NCI-H1417 treated with DMSO at 0.1 percent for 48 hours (cell line): ENCODE measurements at places on chromosomes 6 and 20.
A peak's percentile ranks its signal among the peaks of the same experiment; 100 is the strongest.

DNA sequence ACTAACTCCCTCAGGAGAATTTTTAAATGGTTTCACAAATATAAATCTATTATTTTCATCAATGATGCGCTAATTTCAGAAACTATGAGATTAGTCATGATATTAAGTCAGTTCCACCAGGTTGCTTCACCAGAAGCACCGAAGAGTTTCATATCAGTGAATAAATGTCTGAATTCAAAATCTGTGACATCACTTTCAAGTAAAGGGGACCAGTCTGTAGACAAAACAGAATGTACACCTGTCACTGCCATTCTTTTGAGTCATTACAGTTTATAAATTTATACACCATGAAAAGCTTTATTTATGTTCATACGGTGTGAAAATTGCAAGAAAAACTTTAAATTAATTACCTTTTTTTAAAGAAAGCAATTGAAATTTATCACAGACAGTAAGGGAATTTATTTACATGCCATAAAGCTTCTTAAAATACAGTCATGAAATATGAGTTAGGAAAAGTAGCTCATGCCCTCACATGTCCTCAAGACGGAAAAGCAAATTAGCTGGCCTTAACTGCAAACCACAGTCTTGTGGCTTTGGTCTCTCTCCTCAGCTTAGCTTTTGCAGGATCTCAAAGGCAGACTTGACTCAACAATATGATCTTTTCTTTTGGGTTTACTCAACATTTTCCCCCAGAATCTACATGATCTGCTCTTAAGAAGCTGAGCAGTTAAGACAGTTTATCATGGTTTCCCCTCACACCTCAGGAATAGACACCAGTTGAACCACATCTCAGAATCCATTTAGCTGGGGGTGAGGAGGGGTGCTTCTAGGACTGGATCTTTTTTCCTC lies 177.7 kb upstream of the MCHR2 start:
- DNase-seq = no peak

DNA sequence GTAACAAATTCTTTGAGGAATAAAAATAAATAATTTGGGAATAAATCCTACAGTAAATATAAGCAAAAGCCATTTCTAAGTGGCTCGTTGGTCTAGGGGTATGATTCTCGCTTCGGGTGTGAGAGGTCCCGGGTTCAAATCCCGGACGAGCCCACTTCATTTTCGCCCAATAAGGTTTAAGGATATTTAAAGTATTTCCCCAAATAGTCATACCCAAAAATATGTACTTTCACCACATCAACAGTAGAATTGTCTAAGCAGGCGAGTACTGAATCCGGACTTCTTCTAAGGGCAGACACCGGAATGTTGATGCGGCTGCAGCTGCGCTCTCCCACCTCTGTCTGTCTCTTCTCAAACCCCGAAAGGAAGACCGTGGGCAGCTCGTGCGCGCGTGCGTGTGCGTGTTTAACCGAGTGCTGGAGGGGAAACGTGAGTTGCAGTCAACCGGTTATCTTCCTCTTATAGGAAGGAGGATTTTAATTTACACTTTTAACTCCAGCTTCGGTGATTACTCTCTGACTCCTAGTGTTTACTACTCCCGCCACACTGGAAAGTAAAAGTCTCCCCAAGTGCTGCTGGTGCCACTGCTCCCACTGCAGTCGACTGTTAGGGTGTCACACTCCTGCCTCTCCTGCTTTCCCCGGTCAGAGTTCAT lies 155.7 kb upstream of the PRSS16 start:
- DNase-seq = no peak

- no peak for DNase-seq
These were observed 2.1 kb upstream of the IBTK start for GRCh38 chr6:82249381-82250253.

- DNase-seq = no peak
These were observed 119.3 kb downstream of the PDE10A start for GRCh38 chr6:165543781-165544180.

GRCh38 chr20:45946149-45946970 lies 11.9 kb downstream of the PCIF1 start:
- no peak for DNase-seq

DNA sequence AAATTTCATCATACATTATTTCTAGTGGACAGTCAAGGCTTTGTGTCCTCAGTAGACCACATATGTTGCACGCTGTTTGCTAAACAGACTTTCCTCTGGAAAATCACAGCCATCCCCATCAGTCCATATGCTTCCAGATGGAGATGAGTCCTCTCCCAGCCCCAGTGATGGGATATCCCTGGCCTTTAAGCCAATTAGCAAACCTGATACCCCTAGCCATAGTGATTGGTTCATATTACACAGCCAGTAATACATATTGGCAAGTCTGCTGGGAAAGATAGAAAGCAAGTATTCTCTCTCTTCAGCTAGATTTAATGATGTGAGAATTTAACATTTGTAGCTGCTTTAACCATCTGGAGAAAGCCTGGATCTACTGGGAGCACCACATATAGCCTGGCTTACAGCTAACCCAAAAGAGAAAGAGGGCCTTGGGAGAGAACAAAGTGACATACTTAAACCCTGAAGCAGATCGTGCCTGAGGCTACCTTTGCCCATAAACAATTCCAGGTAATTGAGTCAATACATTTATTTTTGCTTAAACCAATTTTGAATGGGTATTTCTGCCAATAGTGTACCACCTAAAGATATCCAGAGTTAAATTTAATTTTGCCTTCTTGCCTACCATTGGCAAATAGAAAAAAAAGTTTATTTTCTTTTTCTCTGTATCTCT lies 103.5 kb upstream of the HIVEP1 start:
- DNase-seq = no peak

- no peak for DNase-seq
These were observed 47.2 kb downstream of the FOXF2 start for GRCh38 chr6:1436334-1437306.

DNA sequence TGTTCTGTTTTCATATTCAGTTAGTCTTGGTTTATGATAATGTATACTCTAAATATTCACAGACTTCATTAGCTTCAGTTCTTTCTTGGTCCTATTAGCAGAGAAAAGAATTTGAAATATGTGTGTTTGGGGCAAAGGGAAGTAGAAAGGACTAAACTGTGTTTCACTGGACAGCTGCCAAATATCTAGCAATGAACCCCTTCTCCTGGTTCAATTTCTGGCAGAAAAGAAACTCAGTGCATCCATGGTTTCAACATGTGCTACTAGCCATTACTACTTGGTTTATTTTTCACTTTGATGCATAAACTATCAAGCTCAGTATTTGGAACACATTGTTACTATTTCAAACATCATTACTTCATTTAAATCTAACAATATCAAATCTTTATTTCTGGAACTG lies 43.6 kb downstream of the FBXL4 start:
- DNase-seq = no peak

DNA sequence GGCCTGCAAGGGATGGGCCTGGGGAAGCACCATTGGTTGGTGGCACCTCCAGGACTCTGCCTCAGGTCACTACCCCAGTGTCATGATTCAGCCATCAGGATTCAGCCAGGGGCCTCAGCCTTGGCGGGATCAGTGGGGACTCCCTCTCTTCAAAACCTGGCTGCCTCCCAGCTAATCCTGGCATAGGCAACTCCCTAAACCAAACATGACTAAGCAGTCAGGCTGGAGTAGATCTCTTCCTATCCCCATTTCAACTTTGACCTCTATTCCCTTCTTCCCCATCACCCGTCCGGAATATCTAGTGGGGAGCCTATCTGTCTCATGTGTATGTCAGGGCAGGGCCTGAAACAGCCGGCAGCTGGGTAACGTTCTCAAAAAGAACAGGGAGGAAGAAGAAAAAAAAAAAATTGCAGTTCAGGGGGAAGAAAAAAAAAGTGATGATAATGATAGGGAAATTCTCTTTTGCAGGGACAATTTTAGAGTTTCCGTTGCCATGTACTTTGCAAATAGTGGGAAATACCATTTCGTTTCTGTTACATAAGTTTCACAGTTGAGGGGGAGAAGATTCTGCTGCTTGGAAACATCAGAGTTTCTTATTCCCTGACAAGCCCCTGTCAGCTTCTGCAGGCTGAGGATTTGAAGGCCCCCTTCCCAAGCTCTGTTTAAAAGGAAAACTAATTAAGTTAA lies 4.1 kb upstream of the PREX1 start:
- DNase-seq = no peak

- no peak for DNase-seq
These were observed 147.5 kb upstream of the SYNDIG1 start for GRCh38 chr20:24321973-24322372.

- peak; percentile 52 for DNase-seq
These were observed 104.1 kb upstream of the TRAF3IP2 start for GRCh38 chr6:111709615-111710398.

GRCh38 chr6:113830140-113830539 lies 27.0 kb upstream of the MARCKS start:
- no peak for DNase-seq

GRCh38 chr20:9912858-9913434 lies 74.1 kb upstream of the PAK5 start:
- peak; percentile 28 for DNase-seq

GRCh38 chr6:52506476-52506875 lies 70.4 kb downstream of the TRAM2 start:
- DNase-seq = no peak

- DNase-seq = peak; percentile 20
These were observed 21.4 kb upstream of the PREP start for GRCh38 chr6:105424175-105424783.

- no peak for DNase-seq
These were observed 406.4 kb upstream of the PLCB4 start for GRCh38 chr20:8662433-8662954.

DNA sequence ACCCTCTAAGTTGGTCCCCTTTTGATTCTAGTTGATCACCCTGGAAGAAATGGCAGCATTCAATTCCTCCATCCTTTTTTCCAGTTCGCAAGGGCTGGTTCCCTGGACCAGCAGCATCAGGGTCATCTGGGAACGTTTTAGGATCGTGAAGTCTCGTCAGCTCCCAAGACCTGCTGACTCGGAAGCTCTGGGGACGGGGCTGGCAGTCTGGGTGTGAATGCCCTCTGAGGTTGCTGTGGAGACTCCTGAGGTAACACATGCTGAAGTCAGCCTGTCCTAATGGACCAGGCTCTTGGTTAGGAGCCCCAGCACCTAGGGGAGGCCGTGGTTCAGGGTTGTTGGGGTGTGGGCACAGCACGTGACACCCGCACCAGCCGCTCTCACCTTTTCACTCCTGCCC lies 164.1 kb downstream of the SYNDIG1 start:
- DNase-seq = no peak

GRCh38 chr20:36546111-36546736 lies 4.9 kb downstream of the MYL9 start:
- DNase-seq = no peak

DNA sequence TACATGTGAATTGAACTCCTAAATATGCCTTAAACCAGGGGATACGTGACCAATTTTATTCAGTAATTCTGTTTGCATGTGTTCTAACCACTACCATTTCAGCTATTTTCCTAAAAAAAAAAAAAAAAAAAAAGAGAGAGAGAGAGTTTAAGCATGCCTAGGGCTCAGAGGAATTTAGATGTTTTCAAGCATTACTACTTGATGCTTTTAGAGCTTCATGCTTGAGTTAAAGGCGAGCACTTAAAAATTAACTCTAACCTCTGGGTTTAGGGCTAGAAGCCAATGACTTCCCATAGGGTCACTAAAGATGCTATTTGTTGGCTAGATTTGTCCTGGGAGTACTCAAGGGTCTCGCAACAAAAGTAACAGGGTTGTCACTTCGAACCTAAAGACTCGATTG lies 217.7 kb downstream of the ATXN1 start:
- DNase-seq = no peak

DNA sequence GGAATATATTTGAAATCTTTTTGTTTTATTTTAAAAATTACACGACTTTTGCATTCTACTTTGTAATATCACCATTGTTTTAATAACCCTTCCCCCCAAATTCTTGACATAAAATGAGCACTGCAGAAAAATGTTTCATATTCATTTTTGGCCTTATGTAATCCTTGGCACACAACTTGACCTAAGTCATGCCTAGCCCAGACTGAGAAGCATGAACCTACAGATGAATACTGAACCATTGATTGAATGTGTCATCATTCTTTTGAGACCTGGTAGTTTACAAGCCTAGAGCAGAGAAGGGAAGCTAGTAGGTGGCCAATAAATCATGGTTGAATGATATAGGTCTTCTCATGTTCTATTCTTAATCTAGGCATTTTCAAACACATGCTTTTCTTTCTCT lies 89.4 kb upstream of the EDN1 start:
- no peak for DNase-seq

- DNase-seq = no peak
These were observed 113.9 kb upstream of the TMEM170B start for GRCh38 chr6:11423667-11424066.

DNA sequence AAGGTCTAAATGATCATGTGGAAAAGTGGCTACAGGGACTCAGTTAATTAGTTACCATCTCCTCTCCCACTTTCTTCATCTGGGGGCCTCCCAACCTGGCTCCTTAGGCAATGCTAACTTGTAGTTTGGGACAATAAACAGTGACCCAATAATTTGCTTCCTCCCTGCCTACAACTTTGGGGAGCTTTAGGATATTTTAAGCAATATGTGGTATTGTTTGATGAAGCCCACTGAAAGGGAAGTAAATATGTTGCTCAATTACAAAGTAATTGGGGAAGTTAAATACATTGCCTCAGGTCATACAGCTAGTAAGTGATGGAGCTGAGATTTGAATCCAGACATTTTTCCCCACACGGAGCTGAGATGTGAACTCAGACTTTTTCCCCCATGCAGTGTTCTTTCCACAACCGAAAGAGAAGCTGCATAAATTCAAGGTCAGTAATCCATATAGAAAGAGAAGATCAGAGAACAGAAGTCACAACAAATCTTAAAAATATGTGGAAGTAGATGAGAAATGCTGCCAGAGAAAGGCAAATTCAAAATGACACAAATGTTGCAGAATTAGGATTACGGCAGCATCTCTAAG lies 26.6 kb downstream of the ZHX3 start:
- DNase-seq = no peak

DNA sequence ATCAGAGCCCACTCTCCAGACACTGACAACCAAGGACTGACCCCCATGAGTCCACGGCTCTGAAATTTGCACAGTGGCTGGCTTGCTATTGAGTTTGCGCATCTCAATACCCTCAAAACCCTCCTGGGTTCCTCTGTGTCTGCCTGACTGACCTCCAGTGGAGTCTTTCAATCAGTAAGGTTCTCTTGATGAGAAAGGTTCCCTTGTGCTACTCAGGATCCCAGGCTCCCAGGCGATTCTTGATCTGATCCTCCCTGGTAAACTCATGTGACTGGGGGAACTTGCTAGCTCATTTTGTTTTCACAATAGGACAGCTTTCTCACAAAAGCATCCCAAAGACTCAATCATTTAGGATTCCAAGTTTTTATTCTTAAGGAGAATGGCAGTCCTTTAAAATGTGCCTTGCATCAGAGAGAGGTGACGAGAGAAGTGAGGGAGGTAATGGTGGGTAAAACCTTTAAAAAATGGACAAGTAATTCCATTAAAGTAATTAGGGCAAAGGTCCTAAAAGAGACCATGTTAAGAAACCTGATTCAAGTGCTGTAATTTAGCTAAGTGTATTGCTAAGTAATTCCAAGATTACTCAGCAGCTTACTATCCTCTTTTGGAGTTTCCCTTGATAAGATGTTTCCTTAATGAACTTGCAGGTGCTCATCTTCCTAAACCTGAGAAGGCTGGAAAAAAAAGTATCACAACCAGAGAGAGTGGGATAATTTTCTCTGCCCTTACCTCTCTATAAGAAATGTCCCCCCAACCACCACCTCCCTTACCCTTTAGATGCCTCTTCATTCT lies 304.7 kb upstream of the SGK1 start:
- no peak for DNase-seq

- no peak for DNase-seq
These were observed 453.5 kb upstream of the JARID2 start for GRCh38 chr6:14792118-14792955.

- no peak for DNase-seq
These were observed 90.4 kb upstream of the HIVEP1 start for GRCh38 chr6:11921751-11922150.
